ENCODE measurements at places on chromosomes 1 and 21. TPM values are rescaled to one million over a fixed set of nuclear protein-coding genes. Genes with fewer than 3 reads are reported as not detected.

- peaks cover 13% of the 10 kb centered on the region for H3K4me1 ChIP-seq
- H3K27me3 ChIP-seq = no peaks in the 10 kb centered on the region
- H3K36me3 ChIP-seq = no peaks in the 10 kb centered on the region
- no peak overlapping the region for H3K4me3 ChIP-seq
Observed at GRCh38 chr1:25008192-25008485, 78.1 kb upstream of the RUNX3 start.

The SERINC2 gene
- total RNA-seq = 2.7 TPM

DNA sequence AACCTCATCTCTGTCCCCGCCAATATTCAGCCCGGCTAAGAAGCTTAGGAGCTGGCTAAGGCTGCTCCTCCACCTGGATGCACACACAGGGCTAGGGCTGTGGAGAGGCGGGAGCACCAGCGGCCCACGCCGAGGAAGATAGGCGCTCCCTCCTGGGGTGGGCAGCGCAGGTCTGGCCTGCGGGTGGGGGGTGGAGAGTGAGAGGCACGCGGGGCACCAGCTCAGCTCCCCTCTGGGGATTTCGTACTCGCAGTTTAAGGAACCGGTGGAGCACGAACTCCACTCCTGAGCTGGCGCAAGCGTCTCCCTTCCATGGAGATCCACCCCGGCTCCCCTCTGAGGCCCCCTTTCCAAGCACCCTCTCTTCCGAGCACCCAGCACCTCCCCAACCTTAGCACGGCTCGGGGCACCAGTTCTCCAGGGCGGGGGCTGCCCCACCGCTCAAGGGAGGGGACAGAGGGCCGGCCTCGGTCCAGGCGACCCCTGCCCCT lies 433 bp upstream of the KAZN start:
- H3K4me3 ChIP-seq = no peak overlapping the region
- H3K4me1 ChIP-seq = no peaks in the 10 kb centered on the region

DNA sequence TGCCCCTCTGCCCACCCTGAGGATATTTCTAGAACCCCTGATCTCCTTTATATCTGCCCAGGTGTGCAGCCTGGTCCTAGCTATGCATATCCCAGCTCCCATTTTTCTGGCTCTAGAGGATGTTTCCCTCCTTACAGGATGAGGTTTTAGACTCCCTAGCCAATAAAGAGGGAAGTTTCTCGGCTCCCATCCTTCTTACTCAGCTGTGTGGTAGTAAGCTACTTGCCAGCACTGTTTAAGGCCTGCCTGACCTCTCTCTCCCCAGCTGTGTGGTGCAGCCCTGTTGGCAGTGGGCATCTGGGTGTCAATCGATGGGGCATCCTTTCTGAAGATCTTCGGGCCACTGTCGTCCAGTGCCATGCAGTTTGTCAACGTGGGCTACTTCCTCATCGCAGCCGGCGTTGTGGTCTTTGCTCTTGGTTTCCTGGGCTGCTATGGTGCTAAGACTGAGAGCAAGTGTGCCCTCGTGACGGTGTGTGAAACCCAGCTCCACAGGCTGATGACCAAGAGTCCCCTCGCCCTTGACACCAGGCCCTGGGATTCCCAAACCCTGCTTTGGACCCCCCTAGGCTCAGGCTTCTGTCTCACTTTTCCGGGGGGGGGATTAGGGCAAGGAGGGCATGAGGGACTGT lies 7.8 kb upstream of the P3R3URF start:
- H3K27ac ChIP-seq = no peak overlapping the region
- no peak overlapping the region for H3K4me3 ChIP-seq
- no peaks in the 10 kb centered on the region for H3K27me3 ChIP-seq
- H3K4me1 ChIP-seq = no peaks in the 10 kb centered on the region
- no peak for DNase-seq
- no peaks in the 10 kb centered on the region for H3K36me3 ChIP-seq

DNA sequence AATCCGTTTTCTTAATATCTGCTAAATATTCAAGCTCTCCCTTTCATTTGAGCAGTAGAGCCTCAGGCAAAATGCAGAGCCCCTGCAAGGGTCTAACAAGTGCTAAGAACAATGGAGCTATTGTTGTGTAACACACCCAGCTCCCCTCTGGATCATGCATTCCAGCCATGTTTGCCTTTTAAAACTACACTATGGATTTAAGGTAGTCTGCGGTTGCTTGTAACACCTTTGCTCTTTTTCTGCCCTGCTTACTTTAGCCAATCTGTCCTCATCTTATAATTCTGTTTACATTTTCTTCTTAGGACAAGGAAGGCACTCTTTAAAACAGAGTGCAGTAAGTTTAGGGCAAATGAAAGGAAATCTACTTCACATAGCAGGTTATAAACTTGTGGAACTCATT lies 60.0 kb upstream of the C1orf105 start:
- H3K4me1 ChIP-seq = peaks cover 40% of the 10 kb centered on the region
- DNase-seq = no peak
- no peak overlapping the region for H3K4me3 ChIP-seq
- no peaks in the 10 kb centered on the region for H3K27me3 ChIP-seq
- no peaks in the 10 kb centered on the region for H3K36me3 ChIP-seq

GRCh38 chr1:59699227-59699847 lies 115.4 kb upstream of the HOOK1 start:
- H3K27me3 ChIP-seq = no peaks in the 10 kb centered on the region
- no peak overlapping the region for H3K4me3 ChIP-seq
- H3K27ac ChIP-seq = no peak overlapping the region
- DNase-seq = no peak
- peaks cover 5% of the 10 kb centered on the region for H3K4me1 ChIP-seq
- no peaks in the 10 kb centered on the region for H3K36me3 ChIP-seq

The TCHH gene
- 0.02 TPM for total RNA-seq

DNA sequence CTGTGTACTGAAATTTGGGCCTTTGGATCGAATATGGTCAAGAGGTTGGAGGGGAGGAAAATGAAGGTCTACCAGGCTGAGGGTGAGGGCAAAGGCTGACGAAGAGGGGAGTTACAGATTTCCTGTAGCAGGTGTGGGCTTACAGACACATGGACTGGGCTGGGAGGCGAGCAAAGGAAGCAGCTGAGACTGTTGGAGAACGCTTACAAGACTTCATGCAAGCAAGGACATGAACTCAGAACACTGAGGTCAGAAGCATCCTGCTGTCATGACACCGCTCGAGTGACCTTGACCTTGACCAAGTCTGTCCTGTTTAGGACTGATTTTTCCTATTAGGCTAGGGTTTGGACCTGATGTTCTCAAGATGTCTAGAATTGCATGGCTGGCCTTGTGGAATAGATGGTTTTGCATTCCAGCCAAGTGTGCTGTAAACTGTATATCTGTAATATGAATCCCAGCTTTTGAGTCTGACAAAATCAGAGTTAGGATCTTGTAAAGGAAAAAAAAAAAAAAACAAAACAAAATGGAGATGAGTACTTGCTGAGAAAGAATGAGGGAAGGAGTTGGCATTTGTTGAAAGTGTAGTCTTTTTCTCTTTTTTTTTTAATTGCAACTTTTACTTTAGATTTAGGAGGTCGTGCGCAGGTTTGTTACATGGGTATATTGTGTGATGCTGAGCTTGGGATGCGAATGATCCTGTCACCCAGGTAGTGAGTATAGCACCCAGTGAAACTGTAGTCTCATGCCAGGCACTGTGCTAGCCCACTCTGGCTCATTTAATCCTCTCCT lies 5.8 kb downstream of the ELF3 start:
- no peak overlapping the region for H3K4me3 ChIP-seq
- no peak for DNase-seq
- H3K27ac ChIP-seq = no peak overlapping the region
- no peaks in the 10 kb centered on the region for H3K4me1 ChIP-seq
- no peaks in the 10 kb centered on the region for H3K36me3 ChIP-seq

The NUCKS1 gene
- 194 TPM for total RNA-seq

GRCh38 chr1:12001249-12001917 lies 17.9 kb upstream of the MIIP start:
- DNase-seq = no peak
- H3K4me1 ChIP-seq = no peaks in the 10 kb centered on the region
- H3K27ac ChIP-seq = no peak overlapping the region
- H3K4me3 ChIP-seq = no peak overlapping the region
- H3K27me3 ChIP-seq = no peaks in the 10 kb centered on the region
- peaks cover 7% of the 10 kb centered on the region for H3K36me3 ChIP-seq

DNA sequence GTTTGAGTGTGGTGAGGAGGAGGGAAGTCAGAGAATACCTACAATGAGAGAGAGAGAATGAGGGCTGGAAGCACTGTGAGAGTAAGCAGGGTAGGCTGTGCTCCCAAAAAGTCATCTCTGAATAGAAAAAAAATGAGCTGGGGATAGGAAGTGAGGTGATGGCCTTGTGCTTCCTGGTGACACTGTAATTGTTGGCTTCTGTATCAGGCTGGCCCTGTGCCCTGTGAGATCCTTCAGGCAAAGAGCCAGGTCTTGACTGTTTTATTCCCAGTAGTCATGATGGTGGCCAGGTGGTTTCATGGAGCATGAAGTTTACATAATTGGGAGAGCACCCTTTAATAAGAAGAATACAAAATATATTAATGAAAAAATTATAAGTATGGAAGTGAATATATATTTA lies 20.4 kb upstream of the SPATA6 start:
- no peak overlapping the region for H3K4me3 ChIP-seq
- no peaks in the 10 kb centered on the region for H3K4me1 ChIP-seq
- DNase-seq = no peak
- H3K36me3 ChIP-seq = no peaks in the 10 kb centered on the region
- no peaks in the 10 kb centered on the region for H3K27me3 ChIP-seq

All from naive thymus-derived CD4-positive, alpha-beta T cell (primary cell).